ENCODE measurements at places on chromosomes 12 and 14.

DNA sequence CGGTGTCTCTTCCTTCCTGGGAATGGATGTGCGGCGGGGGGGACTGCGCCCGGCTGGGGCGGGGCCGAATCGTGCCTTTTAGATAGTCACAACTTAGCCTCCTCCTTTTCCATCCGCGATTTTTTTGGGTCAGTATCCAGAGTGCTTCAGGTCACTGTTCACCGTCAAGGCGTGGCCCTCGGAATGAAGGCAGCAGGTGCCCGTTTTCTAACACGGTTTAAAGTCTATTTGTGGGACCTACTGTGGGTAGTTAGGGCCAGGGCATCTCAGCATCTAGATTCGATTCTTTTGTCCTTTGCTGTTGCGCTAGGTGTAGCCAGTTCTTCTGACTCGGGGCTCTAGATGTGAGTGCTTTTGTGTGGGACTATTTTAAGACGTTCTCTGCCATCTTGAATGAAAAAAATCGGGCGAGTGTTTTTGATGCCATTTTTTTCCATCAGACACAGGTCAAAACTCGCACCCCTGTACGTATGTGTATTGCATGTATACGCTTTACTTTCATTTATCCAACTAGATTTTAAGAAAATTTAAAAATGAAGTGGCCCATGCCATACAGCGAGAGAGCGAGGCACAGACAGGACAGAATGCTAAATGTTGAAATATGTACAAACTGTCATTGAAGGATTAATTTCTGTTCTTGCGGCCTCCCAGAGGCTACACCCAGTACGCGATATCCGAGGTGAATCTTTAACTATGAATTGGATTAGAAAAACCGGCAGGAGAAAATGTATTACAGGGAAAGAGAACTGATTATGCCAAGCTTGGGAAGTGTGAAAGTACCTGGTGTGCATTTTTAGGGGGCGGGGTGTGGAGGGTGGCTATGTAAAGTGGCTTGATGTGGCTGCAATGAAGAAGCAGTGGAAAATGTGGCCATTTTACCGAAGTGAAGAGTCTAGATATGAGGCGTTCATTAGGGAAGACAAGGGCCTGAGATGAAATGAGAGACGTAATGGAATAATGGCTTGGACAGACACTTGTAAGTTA is 835 bp downstream of the VEZT start:
- peak; percentile 60 for DNase-seq

GRCh38 chr14:104171029-104171697 is 32.8 kb downstream of the KIF26A start:
- no peak for DNase-seq

GRCh38 chr14:99628887-99629618 is 15.9 kb upstream of the HHIPL1 start:
- DNase-seq: peak; percentile 54

- no peak for DNase-seq
These were observed 163.0 kb downstream of the BRMS1L start for GRCh38 chr14:35988972-35989690.

DNA sequence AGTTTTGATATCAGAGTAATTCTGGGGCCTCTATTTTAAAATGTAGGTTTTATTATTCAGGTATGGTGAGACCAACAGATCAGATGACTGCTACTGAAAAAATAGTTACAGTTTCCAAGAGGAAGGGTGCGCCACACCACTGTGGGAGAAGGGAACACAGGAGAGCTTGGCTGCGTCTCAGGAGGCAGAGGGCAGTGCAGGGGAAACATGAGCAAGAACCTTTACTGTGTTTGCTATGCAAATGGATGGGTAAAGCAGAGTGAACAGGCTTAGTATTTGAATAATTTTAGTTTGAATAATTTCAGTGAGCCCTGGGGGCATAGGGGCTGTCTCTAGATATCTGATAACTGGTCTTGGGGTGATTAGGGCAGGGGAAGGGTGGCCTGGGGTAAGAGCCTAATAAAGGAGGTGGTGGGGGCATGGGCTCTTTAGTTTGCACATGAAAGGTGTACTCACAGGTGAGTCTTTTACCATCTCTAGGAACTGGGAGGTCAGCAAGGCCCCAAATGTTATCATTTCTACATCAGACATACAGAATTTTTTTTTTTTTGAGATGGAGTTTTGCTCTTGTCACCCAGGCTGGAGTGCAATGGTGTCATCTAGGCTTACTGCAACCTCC is 196.8 kb upstream of the NEDD1 start:
- peak; percentile 4 for DNase-seq

DNA sequence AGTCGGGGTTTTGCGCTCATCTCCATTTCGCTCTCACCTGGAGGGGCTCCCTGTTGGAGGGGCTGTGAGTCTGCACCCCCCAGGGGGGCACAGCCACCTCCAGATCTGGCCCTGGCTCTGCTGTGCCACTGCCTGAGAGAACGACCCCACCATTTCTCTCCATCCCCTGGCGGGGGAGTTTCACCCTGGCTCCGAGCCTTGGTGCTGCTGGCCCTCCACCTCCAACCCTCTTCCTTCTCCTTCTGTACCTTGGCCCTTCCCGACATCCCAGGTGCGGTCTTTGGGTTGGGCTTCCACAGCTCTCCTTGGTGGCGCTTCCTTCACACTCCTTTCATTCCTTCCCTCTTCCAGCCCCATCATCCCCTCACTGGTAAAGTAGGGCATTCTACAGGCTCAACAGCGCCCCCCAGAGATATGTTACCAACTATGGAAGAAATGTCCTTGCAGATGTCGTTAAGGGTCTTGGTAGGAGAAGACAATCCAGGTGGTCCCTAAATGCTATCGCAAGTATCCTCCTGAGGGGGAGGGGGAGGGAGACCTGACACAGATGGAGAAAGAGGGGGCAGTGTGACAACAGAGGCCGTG is 16.3 kb downstream of the SERPINA1 start:
- DNase-seq: no peak

- DNase-seq: no peak
These were observed 77.0 kb downstream of the POLR3B start for GRCh38 chr12:106434526-106434925.

GRCh38 chr12:38664661-38665269 is 240.6 kb downstream of the CPNE8 start:
- peak; percentile 9 for DNase-seq

DNA sequence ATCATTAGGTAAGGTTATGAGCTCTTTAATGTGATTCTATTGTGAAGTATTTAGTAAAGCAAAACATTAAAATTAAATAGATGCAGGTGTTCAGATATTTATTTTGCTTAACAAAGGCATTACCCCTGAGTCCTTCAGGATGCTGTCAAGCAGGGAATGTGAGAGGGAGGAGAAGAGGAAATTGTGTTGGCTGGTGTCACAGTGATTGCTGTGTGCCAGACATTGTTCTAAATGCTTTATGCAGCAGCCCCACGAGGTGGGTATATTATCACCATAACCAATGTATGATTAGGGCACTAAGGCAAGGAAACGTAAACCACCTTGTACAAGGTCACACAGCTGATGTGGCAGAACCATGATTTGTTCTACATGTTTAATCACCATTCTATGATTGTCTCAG is 80.1 kb downstream of the STAB2 start:
- DNase-seq: no peak

DNA sequence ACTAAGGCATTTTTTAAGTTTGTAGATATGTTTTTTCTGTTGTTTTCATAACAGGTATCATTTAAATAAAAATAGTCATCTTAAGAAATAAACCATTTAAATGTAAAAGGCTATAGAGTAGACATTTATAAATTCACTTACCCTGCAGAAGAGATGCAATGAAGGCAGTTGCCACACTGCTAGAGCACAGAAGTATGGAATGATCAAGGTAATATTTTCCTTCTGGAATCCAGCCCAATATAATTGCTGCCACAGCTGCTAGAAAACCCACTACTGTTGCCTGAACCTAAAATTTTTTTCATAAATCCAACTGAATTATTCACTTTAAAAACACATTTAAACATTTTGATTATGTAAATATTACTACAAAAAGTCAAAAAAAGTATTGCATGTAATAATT is 69.2 kb downstream of the SLC41A2 start:
- no peak for DNase-seq

Measured in fibroblast of upper back skin (primary cell).